ENCODE measurements at places on chromosomes 4 and X.

GRCh38 chr4:7985072-7985471 is 45.4 kb upstream of the AFAP1 start:
- no peak for DNase-seq

- DNase-seq = peak; percentile 78
These were observed 605 bp upstream of the FAT1 start for GRCh38 chr4:186724058-186724863.

- DNase-seq = no peak
These were observed 306.0 kb upstream of the EPHA5 start for GRCh38 chr4:65976287-65976686.

GRCh38 chrX:77087529-77088169 is 359.5 kb upstream of the FGF16 start:
- DNase-seq = no peak

- no peak for DNase-seq
These were observed 128.7 kb downstream of the GABRB1 start for GRCh38 chr4:47160095-47160494.

GRCh38 chr4:21768349-21769310 is 179.9 kb downstream of the KCNIP4 start:
- no peak for DNase-seq

GRCh38 chr4:137253949-137254348 is 278.3 kb downstream of the PCDH18 start:
- no peak for DNase-seq

GRCh38 chr4:139534287-139534950 is 21.6 kb downstream of the SETD7 start:
- no peak for DNase-seq

DNA sequence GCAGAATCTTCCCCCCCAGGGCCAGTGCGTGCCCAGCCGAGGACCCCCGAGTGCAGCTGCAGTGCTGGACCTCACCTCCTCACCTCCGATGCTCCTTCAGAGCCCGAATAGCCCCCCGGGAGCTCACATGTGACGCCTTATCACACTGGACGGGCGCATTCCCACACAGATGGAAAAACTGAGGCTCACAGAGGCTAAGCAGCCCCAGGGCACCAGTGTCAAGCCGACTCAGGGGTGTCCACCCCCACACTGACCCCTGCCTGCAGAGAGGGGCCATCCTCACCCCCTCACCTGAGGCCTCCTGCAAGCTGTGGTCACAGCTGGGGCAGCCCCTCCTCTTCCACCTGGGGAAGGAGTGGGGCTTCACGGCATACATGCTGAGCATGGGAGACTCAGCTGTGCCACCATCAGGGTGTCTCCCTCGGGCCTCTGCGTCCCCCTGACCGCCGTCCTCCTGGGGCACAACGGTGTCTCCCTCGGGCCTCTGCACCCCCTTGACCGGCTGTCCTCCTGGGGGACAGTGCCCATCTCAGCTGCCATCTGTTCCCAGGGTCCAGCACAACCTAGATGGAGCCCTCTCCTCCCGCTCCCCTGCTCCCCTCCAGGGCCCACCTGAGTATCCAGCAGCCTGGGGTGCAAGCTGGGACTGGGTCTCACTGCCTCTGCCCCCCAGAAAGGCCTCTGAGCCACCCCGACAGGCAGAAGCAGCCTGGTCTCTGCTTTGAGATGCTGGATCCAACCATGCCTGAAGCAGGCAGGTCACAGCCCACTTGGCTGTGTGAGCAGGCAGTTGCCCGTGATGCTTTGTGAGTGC is 85.3 kb upstream of the NKX1-1 start:
- no peak for DNase-seq

DNA sequence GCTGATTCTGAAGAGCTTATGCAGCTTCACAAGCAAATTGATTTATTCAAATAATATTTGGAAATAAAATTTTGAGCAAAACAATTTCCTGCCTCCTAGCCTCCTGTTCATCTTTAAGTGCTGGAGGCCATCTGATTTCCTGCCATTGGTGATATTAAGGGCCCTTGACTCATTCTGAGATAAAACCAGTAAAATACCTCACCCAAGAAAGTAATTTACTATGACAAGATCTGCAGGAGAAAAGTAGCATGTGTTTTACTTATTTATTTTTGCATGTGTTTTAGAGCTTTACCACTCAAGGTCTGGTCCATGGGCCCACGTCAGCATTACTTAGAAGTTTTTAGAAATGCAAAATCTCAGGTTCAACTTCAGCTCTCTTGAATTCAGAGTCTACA is 67.7 kb downstream of the DCLK2 start:
- DNase-seq = no peak

GRCh38 chr4:177511611-177512010 is 69.4 kb upstream of the AGA start:
- no peak for DNase-seq

- no peak for DNase-seq
These were observed 101.9 kb downstream of the MAB21L2 start for GRCh38 chr4:150683775-150684350.

DNA sequence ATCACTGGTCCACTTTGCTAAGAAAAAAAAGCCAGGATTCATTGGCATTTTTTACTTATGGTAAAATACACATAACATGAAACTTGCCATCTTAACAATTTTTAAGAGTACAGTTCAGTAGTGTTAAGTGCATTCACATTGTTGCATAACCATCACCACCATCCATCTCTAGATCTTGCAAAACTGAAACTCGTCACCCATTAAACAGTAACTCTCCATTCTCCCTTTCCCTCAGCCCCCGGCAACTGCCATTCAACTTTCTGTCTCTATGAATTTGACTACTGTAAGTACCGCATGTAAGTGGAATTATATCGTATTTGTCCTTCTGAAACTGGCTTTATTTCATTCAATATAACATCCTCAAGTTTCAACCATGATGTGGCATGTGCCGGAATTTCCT is 56.3 kb upstream of the LNX1 start:
- no peak for DNase-seq

- DNase-seq = peak; percentile 47
These were observed 50.8 kb downstream of the HTRA3 start for GRCh38 chr4:8320386-8320750.

DNA sequence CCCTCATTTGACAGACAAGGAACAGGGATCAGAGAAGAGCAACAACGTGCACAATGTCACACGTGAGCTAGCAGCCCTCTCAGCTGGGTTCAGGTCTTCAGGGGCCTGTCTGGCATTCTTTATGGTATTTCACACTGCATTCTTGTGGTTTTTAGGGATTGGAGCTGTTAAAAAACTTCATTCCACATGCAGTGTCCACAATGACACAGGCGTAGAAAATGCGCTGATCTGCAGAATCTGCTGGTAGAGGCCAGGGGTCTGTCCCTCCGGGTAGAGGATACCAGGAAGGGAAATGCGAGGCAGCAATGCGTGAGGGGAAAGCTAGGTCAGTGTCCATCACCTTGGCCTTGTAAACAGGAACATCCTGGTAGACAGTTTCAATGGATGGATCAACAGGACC is 36.6 kb downstream of the MAP7D3 start:
- no peak for DNase-seq

DNA sequence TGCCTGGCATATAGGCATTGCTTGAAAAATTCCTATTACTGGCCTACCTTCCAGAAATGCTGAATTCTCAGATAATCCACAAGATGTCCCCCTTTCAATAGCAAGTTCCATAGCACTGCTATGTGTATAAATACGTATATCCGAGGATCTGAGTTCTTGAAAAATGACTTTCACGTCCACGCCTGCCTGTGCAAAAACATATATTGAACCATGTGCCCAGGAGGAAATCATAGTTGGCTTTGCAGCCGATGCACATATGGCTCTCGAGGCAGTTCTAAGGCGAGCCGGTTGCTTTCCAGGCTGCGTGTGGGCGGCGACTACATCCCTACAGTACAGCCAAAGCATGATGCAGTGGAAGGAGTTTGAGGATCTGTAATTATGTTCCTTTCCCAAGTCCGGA is 55.4 kb upstream of the ESX1 start:
- no peak for DNase-seq

GRCh38 chr4:133823177-133823576 is 378.4 kb downstream of the PABPC4L start:
- DNase-seq = no peak

GRCh38 chrX:32798990-32799389 is 412.4 kb downstream of the DMD start:
- DNase-seq = no peak

DNA sequence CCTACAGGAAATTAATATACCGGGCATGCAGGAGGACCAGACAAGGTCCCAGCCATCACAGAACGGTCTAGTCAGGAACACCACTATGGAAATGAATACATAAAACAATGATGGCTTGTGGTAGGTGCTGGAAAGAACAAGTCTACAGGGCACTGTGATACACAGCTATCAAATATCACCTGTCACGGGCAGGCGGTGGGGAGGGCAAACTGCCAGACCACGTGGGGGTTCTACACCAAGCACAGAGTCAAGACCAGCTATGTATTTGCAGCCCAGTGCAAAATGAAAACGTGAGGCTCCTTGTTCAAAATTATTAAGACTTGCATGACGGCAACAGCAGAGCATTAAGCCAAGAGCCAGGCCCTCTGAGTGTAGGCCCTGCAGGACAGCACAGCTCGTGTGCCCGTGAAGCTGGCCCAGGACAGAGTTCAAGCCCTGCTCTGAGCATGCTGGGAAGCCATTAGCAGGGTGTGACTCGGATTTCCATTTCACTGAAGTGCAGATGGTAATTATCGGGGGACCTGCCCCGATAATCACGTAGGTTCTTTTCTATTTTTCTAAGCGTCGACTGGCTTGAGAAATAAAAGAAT is 83.6 kb downstream of the JAKMIP1 start:
- DNase-seq = no peak

- DNase-seq = no peak
These were observed 343.7 kb downstream of the DHX15 start for GRCh38 chr4:24240655-24241054.

GRCh38 chr4:181939199-181939945 is 303.8 kb upstream of the TENM3 start:
- no peak for DNase-seq

DNA sequence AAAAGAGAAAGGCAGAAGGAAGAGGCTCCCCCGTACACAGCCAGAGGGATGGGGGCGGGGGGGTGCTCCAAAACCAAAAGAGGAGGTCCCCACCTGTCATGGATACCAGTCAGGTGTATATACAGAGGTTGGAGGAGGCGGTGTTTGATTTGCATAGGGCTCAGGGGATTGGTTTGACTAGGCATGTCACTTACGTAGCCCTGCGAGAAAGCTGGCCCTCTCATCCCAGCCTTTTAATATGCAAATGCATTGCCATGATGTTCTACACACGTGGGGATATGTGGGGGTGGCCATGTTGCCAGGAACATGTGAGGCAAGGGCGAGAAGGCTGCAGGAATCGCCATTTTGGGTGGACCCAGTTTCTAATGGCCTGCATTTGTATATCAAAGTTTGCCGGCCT is 38.6 kb downstream of the TMEM150C start:
- no peak for DNase-seq

- peak; percentile 79 for DNase-seq
These were observed 8.0 kb downstream of the MSX1 start for GRCh38 chr4:4867375-4868039.

DNA sequence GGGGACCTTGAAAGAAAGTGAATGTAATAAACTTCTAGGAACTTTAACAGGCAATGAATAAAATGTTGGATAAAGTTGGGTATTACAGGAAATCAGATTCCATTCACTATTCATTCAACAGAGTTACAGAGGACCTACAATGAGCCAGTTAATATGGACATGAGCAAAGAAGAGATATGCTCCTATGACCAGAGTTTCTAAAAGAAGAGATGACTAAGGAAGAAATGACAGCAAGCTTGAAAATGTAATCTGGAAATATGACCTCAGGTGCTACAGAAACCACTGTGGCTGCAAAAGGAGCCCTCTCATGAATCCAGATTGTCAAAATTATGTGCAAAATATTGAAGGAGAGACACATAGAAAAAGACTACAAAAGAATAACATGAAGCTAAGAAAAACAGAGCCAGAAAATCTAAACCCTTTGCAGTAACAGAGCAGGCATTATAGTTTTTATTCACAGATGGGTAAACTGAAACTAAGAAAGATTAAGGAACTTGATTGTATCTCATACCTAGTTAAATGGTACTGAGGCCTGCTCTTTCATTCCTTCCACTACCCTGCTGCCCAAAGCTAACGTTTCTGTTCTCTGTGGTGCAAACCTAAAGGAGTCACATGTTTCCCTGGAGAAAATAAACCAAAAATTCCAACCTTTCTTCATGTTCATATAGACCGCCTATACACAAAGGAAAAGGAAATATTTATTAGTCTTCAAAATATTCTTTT is 378.3 kb downstream of the GBA3 start:
- DNase-seq = no peak

DNA sequence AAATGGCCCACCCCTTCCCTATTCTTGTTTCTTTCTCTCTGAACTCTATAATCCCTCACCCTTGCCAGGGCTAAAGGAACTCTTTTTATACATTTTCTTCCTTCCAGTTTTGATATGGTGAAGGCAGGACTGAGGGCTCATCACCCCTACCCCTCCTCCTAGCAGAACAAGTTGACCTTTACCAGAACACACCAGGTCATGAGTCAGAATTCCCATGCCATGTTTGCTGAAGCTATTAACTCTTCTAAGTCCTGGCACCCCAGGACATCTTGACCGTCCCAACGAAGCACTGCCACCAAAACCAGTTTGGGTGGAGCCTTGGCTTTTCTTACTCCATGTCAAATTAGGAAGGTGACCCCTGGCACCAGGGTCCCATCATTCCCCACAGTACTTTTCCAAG is 57.5 kb upstream of the DYNLT3 start:
- DNase-seq = no peak

DNA sequence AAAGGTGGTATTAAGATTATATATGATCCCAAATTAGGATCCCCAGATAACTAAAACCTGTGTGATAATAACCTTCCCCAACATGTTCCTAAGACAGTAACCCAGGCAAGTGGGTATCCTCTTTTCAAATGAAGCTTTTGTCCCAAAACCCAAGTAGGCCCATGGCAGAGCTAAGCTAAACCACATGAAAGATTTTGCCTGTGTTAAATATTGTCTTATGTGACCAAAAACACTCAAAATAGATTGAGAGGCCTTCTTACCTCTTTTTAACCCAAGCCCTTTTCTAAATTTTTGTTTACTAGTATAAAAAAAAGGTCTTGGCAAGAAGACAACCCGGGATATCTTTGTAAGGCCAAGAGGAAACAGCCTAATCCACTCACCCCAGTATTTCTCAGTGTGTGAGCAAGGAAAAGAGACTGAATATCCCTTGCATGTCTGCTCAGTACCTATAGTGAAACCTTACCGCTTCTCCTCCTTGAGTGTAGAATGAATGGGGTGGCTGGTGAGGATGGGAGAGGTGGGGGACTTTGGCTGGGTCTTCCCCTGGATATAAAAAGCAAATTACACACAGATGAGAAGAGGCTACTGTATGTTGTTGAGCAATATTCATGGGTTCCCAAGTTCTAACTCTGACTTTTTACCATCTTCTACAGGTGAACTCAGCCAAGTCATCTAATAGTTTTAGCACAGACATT is 188.8 kb upstream of the BMP3 start:
- DNase-seq = no peak

Data from type B pancreatic cell (in vitro differentiated cells).